ENCODE measurements at places on chromosomes 12 and 14.

DNA sequence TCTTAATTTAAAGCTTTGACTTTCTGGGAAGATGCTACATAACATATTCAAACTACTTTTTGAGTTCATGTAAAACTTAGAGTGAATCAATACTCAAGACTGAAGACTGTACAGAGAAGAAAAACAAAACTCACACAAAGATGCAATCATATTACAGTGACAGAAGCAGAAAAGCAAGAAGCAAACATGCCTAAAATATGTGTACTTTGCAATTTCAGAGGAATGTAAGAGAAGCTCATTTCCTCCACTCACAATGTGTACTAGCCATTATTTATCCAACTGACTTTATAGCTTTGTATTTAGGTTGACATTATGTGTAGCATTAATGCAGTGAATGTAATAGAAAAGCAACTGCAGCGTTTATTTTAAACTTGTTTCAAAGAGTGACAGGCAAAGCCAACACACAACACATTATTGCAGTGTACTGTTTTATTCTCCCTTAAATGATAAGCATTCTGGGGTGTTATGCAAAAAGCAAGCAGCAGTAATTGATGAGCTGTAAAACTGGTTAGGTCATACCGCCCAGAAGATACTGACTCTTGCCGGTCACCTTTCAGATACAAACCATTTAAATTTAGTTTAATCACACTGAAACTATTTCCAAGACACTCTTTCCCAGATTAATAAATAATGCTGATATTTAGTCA is 88.2 kb upstream of the PAWR start:
- no peak for DNase-seq

DNA sequence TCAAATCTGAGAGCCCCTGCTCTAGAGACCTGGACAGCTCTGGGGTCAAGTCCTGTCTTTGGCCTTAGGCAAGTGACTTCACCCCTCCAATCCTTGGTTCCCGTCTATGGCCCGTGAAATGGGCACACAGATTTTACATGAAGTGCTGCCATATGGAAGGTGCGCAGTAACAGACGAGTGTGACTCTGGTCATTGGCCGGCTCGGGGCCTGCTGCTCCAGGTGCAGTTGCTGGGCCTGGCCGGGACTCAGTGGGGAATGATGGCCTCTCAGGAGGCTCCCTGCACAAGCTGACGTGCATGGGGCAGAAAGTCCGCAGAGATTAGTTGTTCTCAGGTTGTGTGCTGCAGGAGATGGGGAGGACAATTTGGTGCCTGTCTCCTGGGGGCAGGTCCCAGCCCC is 14.0 kb upstream of the TESC start:
- DNase-seq, result no peak

- DNase-seq, result peak; percentile 60
These were observed 100.5 kb upstream of the SLC38A2 start for GRCh38 chr12:46472893-46473633.

GRCh38 chr12:43636725-43637463 is 84.9 kb upstream of the ADAMTS20 start:
- no peak for DNase-seq

DNA sequence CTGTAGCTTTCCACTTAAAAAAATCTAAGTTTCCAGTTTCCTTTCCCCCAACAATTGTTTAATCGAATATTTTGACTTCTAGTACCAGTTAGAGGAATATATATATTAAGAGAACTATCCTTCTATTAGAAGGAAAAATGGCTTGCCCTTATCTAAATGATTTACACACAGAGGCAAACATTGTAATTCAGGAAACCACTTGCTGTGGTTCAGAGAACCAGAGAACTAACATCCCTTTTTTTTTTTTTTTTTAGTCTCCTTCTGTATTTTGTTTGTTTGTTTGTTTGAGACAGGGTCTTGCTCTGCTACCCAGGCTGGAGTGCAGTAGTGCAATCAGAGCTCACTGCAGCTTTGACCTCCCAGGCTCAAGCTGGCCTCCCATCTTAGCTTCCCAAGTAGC is 746.6 kb downstream of the VRK1 start:
- DNase-seq, result no peak

DNA sequence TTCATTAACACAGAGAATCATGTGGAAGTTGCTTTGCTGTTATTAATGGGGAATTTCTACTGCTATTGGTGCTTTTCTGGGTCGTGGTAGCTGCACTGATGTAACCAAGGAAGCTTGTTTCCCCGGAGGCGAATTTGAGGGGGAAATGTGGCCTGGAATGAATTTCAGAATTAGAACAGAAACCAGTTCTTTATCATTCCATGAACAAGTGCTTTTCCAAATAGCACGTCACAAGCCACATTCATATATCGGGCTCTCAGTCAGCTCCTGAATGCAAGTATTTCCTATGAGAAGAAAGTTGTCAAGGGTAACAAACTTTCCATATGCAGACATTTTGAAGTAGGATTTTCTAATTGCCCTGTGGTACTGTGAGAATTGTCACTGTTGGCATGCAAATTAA is 1353.2 kb downstream of the AACS start:
- no peak for DNase-seq

GRCh38 chr12:90401185-90401584 is 553.8 kb downstream of the CCER1 start:
- DNase-seq, result no peak

GRCh38 chr12:120668868-120669840 is 17.8 kb upstream of the MLEC start:
- no peak for DNase-seq

GRCh38 chr12:30694412-30695198 is 1.1 kb downstream of the IPO8 start:
- DNase-seq, result peak; percentile 53

DNA sequence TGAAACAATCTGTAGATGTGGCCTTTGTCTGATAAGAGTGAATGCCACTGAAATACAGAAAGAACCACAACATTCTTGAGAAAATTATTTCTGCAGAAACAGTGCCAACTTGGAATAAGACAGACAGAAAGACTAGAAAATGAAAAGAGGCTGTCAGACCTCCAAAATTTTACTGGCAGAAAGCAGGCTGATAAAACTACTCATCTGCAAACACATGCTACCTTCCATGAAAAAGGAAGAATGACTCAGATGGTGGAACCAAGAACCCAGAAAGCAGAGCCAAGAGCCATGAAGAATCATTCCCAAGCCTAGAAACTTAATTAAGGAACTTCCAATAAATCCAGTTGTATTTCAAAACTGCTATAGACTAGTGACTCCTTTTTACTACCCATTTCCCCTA is 31.9 kb upstream of the OSBPL8 start:
- DNase-seq, result peak; percentile 39

- DNase-seq, result no peak
These were observed 913.5 kb downstream of the VRK1 start for GRCh38 chr14:97710726-97711125.

GRCh38 chr12:119444462-119445044 is 110.0 kb downstream of the CCDC60 start:
- DNase-seq, result peak; percentile 27

GRCh38 chr12:46983393-46983793 is 96.0 kb upstream of the PCED1B start:
- no peak for DNase-seq

GRCh38 chr12:21613931-21614330 is 9.3 kb upstream of the GYS2 start:
- DNase-seq, result no peak

DNA sequence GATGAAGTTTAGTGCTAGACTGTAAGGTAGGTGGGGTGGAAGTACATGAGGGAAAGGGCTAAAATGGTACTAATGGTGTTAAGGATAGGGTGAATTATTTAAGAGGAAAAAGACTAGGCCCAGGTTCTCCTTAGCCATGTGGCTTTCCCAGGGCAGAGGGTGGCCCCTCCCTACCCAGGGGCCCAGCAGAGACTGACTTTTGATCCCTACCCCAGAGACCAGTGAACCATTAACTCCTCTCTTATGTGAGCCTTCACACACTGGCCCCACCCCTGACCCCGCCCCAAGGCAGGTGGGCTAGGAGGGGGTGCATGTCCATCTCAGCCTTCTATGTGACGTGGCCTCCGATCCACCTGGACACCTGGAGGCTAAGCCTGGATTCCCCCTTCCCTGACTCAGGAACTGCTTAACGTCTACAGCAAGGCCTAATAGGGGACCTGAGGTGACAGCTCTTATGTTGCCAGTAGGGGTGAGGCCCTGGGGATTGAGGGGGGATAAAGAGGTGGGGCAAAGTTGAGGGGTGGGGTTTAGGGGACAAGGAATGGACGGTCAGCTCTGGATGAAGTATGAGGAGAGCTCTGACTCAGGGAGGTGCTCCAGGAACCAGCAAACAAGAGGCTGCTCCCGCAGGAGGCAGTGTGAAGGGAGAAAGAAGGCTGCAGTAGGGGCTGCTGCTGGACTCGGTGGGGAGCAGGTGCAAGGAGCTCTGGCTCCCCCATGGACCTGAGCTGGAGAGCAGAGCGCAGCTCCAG is 757 bp downstream of the SLC39A5 start:
- no peak for DNase-seq

DNA sequence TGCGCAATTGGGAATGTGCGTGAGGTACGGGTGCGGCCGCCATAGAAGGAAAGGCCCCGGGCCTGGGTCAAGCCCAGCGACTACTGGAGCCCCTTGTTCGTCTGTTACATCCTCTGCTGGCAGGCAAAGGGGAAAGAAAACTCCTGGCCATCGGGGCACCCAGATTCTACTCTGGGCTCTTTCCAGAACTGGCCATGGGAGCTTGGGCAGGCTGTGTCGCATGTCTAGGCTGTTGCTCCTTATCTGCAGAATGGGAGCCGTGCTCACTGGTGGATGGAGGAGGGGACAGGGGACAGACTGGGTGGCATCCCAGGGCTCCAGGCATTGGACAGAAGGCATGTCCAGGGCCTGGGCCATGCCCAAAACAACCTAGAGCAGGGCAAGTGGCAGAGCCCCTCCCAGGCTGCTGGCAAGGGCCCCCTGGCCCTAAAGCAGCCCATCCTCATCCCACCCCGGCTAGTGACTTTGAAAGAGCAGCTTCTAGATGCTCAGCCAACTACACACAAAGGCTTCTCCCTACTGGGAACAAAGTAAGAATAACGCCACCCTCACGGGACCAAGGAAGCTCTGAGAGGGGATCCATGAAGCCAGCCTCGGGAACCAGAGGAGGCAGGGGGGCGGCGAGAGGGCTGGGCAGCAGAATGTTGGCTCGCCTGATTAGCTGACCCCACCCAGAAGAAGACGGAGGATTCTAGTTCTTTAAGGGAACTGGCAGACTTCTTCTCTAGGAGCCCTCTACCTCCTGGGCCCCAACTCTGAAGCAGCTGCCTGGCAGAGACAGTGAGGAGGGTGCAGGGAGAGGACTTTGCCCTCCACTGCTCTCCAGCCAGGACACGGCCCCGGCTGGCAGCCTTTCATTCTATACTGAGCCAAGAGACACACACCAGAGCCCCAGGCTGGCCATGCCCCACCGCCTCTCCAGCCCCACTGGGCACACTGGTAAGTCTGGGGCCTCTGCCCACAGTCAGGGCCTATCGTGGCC is 96.8 kb downstream of the SINHCAF start:
- DNase-seq, result no peak

- DNase-seq, result no peak
These were observed 66.6 kb upstream of the YARS2 start for GRCh38 chr12:32822344-32822743.

GRCh38 chr14:70663707-70664179 is 22.0 kb downstream of the TTC9 start:
- no peak for DNase-seq

GRCh38 chr14:69614592-69614991 is 3.2 kb downstream of the SUSD6 start:
- DNase-seq, result no peak

- DNase-seq, result no peak
These were observed 623.2 kb downstream of the CCER1 start for GRCh38 chr12:90331821-90332220.

GRCh38 chr12:53287741-53288216 is 7.6 kb upstream of the PFDN5 start:
- DNase-seq, result peak; percentile 54

DNA sequence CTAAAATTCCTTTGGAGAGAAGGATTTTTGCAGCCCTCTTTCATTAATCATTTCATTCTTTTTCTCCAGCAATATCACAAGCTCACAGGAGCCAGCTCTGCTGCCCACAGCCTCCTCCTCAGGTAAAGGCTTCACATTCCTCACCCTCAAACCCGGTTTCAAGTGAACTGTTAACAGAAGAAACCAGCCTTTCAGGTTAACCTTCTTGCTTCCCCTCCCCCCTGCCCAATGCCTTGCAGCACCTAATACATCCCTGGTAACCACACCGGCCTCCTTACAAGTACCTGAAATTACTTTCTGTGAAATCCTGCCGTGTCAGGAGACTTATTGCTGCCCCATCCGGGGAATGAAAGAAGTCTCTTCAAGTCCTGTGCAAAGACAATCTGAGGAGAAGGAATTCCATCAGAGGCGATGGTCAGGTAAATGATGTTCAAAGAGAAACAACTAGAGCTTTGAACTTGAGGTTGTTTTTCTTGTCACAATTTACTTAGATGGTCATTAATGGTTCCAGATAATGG is 111.2 kb downstream of the MYRFL start:
- no peak for DNase-seq

DNA sequence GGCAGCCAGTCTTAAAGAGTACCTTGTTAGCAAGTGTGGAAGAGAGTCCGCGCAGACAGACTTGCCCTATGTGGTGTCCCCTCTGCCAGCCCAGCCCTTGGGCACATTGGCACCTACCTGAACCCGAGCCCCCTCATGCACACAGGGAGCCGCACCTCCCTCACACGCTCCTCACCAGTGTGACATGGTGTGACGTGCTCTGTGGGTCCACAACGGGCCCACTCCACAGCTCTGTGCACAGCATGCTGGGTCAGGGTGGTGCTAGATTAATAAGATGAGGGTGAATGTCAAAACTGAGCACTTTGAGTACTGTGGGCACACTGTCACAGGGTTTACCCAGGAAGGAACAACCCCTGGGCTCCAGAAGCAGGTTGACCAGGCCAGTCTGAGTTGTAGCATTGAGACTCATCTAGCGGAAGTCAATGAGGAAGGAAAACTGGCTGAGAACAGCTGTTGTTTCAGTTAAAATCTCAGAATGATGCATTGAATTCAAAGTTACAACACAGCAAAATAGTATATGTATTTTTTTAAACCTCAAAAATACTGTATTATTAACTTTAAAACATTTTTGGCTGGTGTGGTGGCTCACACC is 53.4 kb upstream of the AMN start:
- no peak for DNase-seq

DNA sequence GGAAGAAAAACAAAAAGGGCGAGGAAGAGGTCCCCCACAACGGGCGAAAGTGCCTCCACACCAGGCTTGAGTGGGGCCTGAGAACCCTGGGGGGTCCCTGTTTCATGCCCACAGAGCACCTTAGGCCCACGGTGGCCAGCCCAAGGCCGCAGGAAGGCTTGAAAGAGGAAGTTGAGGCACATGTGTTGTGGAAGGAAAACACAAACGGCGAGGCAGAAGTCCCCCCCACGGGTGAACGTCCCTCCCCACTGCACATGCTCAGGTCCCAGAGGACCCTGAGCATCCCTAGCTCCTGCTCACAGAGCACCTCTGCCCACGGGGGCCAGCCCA is 371.5 kb downstream of the ALG10 start:
- no peak for DNase-seq

DNA sequence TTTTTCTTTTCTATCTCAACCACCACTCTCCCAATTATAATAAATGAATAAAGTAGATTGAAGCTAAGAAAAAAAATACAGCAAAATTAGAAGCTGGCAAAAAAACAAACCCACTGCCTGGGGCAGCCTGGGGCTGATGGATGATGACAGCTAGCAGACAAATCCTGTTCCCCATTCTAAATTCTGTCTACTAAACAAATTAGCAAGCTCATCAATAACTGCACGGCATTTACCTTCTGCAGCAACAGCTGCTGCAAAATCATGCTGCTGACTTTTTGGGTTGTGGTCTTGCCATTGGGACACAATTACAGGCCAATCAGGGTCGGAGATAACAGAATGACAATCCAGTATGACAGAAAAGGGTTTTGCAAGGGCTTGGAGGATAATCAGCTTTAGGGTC is 443.6 kb upstream of the SOX5 start:
- DNase-seq, result no peak

- no peak for DNase-seq
These were observed 381.9 kb downstream of the SLC16A7 start for GRCh38 chr12:59977779-59978178.
